NCI-H1048 (cell line): ENCODE measurements at places on chromosomes 12 and 14.

- no peak for DNase-seq
These were observed 96.7 kb downstream of the RFLNA start for GRCh38 chr12:124391340-124392261.

GRCh38 chr14:68945585-68946488 lies 33.3 kb downstream of the ACTN1 start:
- no peak for DNase-seq

DNA sequence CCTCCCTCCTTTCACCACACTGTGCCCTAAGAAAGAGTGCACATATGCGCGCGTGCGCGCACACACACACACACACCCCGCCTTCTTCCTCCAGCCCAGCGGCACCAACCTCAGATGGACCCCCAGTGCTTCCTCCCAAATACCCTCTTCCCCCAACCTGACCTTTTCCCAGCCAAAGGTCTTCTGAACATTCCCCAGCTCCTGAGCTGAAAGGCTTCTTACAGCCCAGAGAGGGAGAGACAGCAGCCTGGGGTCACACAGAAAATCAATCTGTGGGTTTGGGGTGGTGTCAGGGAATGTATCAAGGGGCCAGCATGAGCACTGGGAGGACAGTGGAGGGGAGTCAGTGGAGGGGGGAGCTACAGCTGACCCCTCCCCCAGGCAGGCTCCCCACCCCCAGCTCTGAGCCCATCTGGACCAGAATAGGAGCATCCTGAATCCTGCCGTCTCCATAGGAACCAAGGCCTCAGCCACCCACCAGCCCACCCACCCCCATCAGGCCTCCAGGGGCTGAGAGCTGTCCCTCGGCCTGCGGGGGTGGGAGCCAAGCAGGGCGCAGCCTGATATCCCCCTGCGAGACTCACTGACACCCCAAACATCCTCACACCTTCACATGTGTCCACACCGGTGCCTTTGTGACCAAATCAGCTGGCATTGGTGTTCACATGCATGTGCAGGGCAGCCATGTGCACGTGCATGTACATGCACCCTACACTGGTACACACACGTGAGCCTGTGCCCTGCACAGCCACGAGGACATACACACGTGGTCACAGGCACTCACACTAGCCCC lies 5.7 kb downstream of the RASAL1 start:
- no peak for DNase-seq

DNA sequence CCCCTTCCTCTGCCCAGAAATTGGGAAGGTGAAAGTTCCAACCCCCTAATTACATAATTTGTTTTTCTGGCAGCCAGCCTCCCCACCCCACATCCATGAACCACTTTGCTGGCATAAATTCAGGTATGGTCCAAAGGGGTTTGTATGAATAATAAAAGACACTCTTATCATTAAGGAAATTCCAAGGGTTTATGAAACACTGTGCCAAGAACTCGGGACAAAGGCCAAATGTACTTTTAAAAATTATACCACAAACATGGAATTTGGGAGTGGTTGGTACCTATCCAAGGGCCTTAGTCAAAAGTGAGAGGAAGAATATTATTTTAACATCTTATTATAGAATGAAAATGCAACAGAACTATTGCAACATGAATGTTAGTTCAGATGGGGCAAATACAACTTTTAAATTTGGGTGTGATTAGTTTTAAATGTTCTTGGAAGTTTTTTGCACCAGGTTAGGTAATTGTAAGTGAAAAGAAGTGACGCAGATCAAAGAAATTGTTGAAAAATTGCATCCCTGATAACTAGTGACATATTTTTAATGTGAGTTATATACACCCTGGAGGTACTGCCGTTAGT lies 217.8 kb downstream of the TMEM117 start:
- no peak for DNase-seq

GRCh38 chr12:61254225-61254624 lies 1006.0 kb upstream of the USP15 start:
- no peak for DNase-seq
